ENCODE measurements at places on chromosomes 5 and 9.

GRCh38 chr9:115261656-115262081 lies 143.7 kb upstream of the TNC start:
- no peak for DNase-seq

DNA sequence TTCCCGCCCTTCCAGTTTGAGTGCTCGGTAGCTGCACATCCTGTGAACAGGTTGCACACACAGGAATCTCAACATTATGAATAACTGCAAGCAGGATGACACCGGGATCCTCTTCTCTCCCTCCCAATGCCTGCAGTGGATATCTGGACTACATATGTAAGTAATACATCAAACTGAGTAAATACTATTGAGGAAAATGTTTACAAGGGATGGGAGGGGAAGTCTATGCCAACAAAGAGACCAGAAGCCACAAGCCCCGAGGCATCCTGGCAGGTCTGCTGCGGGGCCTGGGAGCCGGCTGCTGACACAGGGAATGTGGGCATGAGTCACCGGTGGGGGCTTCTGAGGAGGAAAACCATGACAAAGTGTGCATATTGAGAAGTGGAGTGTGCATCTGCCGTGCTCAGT lies 8.6 kb upstream of the ANKRD33B start:
- no peak for DNase-seq

- DNase-seq: no peak
Measured at GRCh38 chr5:42514754-42515153, 91.5 kb downstream of the GHR start.

DNA sequence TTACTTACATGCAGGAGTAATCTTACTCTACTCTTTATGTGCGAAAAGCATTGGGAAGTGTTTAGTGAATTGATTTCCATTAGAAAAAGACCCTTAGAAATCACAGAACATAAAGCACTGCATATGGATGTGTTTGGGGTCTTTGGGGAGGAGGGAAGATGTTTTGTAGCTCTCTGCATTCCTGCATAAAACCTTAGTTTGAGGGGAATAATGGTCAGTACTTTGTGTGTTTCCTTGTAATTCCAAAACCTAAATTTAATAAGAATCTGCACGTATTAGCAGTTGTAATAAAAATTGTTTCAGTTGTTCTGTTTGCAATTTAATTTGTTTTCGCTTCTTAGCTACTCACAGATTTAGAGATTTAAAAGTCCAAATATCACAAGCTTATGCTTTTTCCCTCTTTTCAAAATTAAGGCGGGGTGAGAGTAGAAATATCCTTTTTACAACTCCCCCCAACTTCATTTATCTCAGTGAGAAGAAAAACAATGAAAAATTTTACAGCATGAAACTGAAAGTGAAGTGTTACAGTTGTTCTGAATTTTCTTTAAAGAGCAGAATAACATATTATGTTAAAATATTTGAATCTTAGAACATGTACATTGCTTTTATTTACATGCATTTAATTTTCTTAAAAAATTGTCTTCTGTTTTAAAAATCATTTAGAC lies 143.8 kb downstream of the SMARCA2 start:
- no peak for DNase-seq

All from type B pancreatic cell (in vitro differentiated cells).